ENCODE measurements at places on chromosomes 11 and 22.

- no peak for DNase-seq
Measured at GRCh38 chr22:49701380-49702067, 126.1 kb downstream of the BRD1 start.

- DNase-seq = no peak
Measured at GRCh38 chr22:48331266-48331665, 1496.4 kb downstream of the BRD1 start.

GRCh38 chr22:31800065-31800464 is 46.2 kb downstream of the DEPDC5 start:
- no peak for DNase-seq

DNA sequence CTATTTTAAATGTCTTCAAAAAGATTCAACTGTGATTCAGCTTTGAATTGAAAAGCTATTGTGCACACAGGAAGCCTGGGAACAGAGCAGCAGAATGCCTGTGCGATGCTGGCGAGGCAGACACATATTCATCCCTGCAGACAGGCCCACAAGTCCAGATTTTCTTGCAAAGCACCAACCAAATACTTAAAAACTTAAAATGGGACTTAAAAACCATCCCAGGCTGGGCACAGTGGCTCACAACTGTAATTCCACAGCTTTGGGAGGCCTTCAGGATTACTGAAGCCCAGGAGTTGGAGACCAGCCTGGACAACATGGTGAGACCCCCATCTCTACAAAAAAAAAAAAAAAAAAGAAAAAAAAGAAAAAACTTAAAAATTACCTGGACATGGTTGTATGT is 122.6 kb upstream of the SERPIND1 start:
- DNase-seq = no peak

GRCh38 chr11:116649268-116649667 is 123.5 kb downstream of the BUD13 start:
- no peak for DNase-seq
